HepG2 (cell line): ENCODE measurements at places on chromosomes 1 and 21. TPM values are rescaled to one million over a fixed set of nuclear protein-coding genes. Genes with fewer than 3 reads are reported as not detected.

DNA sequence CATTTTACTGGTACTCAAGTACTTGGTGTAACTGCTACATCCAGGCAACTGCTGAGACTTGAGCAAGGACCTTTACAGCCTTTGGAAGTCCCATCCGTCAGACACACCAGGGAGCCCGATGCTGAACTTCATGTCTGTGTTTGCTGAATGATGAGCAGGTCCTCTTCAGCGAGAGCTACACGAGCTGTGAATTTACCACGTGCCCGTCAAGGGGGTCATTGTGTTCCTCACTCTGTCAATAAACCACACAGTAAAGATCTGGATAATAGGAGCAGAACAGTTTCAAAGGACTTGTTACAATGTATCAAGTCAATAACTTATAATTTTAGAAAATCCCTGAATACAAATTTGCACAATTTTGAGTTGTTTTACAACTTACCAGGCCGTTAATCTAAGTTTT is 427.2 kb downstream of the KIF26B start:
- H3K36me3 ChIP-seq, result no peaks in the 10 kb centered on the region
- DNase-seq, result no peak
- no peaks in the 10 kb centered on the region for H3K27me3 ChIP-seq

DNA sequence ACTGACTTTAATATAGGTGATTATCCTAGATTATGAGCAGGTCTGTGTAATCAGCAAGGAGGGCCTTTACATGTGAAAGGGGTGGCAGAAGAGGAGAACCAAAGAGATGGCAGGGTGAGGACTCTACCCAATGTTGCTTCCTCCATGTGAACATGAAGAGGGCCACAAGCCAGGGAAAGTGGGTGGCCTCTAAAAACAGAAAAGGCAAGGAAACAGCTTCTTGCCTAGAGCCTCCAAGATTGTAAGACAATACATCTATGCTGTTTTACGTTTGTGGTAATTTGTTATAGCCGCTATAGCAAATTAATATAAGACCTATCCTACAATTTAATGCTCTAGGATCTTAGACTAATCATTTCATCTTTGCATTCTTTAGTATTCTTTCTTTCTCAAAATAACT is 85.5 kb downstream of the PLPP3 start:
- peaks cover 87% of the 10 kb centered on the region for H3K4me1 ChIP-seq
- H3K27me3 ChIP-seq, result no peaks in the 10 kb centered on the region
- H3K36me3 ChIP-seq, result peaks cover 24% of the 10 kb centered on the region; the same call in 2 of the 3 replicates
- peak overlapping the region; percentile 90 for H3K27ac ChIP-seq
- H3K4me3 ChIP-seq, result no peak overlapping the region

The KCTD3 gene
- total RNA-seq, result 68.1 and 101 TPM in 2 replicates

DNA sequence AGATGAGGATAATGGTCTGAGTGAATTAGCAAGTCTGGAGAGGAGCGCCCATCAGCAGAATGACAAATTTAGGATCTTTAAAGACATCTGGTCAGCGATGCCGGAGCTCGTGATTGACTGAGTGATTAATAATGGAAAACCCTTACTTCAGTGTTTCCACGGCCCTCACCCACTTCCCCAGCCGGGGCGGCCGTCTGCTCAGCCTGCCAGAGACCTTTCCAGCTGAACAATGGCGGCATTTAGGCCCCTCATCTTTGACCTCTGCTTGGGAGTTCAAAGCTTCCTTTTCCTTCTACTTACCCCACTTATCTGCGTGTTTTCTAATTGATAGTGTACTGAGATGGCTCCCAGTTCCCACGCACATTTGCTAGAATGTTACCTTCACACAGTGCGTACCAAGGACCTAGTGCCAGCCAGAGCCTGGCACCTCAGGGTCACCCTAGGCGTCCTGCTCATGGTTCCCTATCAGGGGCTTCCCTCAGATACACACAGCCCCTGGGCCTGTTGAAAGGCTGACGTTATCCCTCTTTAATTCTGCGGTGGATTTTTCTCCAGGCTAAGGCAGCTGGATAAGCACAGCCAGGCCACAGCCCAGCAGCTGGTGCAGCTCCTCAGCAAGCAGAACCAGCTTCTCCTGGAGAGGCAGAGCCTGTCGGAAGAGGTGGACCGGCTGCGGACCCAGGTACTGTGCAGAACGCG is 232.8 kb downstream of the SDCCAG8 start:
- H3K4me1 ChIP-seq, result no peaks in the 10 kb centered on the region
- H3K27ac ChIP-seq, result no peak overlapping the region
- H3K36me3 ChIP-seq, result no peaks in the 10 kb centered on the region
- H3K27me3 ChIP-seq, result no peaks in the 10 kb centered on the region
- DNase-seq, result no peak

The TTC39A gene
- total RNA-seq, result 0.33 and 0.90 TPM in 2 replicates

GRCh38 chr1:189205863-189206262 is 1271.8 kb downstream of the BRINP3 start:
- no peak overlapping the region for H3K27ac ChIP-seq
- no peak overlapping the region for H3K4me3 ChIP-seq
- DNase-seq, result no peak

The EFCAB14 gene
- 17.4 and 17.9 TPM in 2 replicates for total RNA-seq
